ENCODE measurements at places on chromosomes 16 and 17.

- no peak for DNase-seq
These were observed 67.7 kb upstream of the BCO1 start for GRCh38 chr16:81170824-81171223.

GRCh38 chr17:42639525-42640113 is 19.5 kb upstream of the TUBG2 start:
- DNase-seq: no peak

GRCh38 chr17:50087246-50087911 is 7.8 kb upstream of the PDK2 start:
- peak; percentile 66 for DNase-seq

- no peak for DNase-seq
These were observed 10.1 kb downstream of the GCGR start for GRCh38 chr17:81813861-81814683.

DNA sequence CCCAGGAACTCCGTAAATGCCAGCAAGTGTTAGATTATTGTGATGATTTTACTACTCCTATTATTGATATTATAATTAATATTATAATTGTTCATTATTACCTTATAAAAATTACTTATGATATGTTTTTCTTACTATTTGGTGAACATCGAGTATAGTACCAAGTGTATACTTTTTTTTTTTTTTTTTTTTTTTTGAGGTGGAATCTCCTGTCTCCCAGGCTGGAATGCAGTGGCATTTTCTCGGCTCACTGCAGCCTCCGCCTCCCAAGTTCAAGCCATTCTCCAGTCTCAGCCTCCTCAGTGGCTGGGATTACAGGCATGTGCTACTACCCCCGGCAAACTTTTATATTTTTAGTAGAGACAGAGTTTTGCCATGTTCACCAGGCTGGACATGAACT is 347.0 kb downstream of the WWOX start:
- DNase-seq: no peak

DNA sequence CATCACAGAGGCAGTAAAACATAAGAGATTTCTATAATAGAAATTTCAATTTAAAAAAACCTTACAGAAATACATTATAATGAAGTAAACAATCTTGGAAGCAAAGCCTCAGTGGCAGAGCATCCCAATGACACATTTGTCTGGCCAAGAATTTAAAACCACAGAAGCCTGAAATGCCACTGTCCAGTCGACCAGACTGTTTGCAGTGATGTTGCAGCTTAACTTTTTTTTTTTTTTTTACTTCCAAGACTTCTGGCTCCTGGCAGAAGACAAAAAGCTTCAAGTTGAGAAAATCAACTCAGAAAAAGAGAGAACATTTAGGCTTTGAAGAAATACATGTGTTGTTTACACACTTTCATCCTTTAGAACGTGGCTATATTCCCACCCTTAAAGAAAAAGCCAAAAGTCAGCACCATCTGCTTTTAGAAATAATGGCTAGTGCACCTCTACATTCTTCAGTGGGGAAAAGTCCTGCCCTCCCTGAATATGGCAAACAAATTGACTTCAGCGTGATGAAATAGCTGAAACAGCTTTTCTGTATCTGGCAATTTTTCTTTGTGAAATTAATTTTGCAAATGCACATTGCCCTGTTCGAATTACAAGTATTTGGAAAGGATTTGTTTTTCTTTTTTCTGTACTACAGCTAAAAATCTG is 205.5 kb upstream of the MON1B start:
- DNase-seq: no peak

DNA sequence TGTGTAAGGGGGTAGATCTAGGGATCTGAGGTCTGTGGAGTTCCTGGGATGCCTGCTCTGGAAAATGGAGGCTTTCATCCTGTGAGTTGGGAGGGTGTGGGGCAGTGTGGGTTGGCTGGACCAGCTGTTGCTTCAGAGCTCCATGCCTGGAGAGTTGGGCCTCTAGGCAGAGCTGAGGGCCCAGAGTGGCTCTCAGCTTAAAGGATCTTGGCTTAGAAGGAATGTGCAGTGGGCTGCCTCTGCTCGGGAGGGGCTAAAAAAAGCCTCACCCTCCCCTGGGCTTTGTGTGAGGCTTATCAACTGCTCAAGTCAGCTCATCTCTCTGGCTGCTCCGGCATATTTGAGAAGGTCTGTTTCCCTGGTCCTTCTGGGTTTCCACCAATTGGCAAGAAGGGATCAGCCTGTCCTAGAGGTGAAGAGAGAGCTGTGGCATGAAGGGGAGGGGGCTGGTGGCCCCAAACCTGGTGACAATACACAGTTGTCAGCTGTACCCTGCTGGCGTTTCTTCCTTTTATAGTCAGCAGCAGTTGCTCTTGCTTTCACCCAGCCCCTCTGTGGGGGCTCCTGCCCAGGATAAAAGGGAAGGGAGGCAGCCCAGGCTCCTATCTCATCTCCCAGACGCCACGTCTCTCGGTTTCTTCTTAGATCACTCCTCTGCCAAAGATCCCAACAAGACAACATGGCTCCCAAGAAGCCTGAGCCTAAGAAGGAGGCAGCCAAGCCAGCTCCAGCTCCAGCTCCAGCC is at the start of gene MYL4:
Gene MYL4 (plus strand): TSS at position 605 of the 745 bp plus-strand sequence. CDS start 75 bp downstream, at position 680.
- no peak for DNase-seq

GRCh38 chr17:57552114-57552624 is 192.9 kb downstream of the CCDC182 start:
- DNase-seq: peak; percentile 21

DNA sequence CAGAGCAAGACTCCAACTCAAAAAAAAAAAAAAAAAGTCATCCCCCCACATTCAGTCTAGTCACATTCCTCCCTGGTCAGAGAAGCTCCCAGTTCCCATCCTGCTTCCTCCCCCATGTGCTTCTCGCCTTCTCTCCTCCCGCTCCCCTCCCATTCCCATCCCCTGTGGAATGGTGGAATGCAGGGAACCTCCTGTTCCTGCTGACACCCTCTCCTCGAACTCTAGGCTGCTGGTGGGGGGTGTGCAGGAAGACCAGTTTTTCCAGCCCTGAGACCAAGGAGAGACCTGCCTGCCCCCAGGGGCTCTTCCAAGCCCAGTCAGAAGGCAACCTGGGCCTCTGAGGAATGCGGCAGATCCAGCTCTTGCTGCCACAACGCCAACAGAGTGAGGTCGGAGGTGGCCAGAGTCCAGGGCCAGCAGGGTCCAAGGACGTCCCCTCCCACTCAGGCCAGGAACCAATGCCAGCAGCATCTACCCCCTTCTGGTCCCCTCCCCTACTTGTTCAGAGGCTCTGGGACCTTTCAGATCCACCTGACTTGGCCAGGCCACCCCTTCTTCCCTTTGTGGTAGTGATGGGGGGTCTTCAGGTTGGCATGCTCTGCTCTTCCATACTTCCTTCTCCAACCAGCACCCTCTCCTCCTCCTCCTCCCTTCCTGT is 39.3 kb upstream of the TAC4 start:
- no peak for DNase-seq
